Pericardium fibroblast (primary cell): ENCODE measurements at places on chromosomes 16 and 17. TPM values are rescaled to one million over a fixed set of nuclear protein-coding genes. Genes with fewer than 3 reads are reported as not detected.

Gene DNAI2
- total RNA-seq, result not detected in 2 replicates

Gene GDPD3
- 0.47 and 1.2 TPM in 2 replicates for total RNA-seq

Gene RAB11FIP3
- total RNA-seq, result 26.7 and 36.1 TPM in 2 replicates

Gene MIS12
- 11.2 and 14.6 TPM in 2 replicates for total RNA-seq

Gene SULT1A3
- total RNA-seq, result 2.6 and 7.0 TPM in 2 replicates

Gene HMOX2
- 39.6 and 52.2 TPM in 2 replicates for total RNA-seq

Gene MT1E
- 113 and 154 TPM in 2 replicates for total RNA-seq

Gene AOC3
- 2.3 and 2.6 TPM in 2 replicates for total RNA-seq

Gene FOXF1
- 1.1 and 2.2 TPM in 2 replicates for total RNA-seq

Gene BAIAP3
- total RNA-seq, result 0.09 and 0.12 TPM in 2 replicates

Gene SKAP1
- total RNA-seq, result not detected in 2 replicates

Gene CES2
- 23.2 and 30.4 TPM in 2 replicates for total RNA-seq

Gene ATAD5
- 0.47 and 0.68 TPM in 2 replicates for total RNA-seq

Gene GRIN2C
- not detected in 2 replicates for total RNA-seq

Gene CHTF8
- total RNA-seq, result 45.2 and 62.1 TPM in 2 replicates
